ENCODE measurements at places on chromosomes 13 and 19. TPM values are rescaled to one million over a fixed set of nuclear protein-coding genes. Genes with fewer than 3 reads are reported as not detected.

UHRF1 gene
- 21.1 TPM for total RNA-seq

LCP1 gene
- total RNA-seq, result 0.26 TPM

LIM2 gene
- total RNA-seq, result not detected

ZNF443 gene
- total RNA-seq, result 2.5 TPM

TGDS gene
- total RNA-seq, result 10.1 TPM

TICAM1 gene
- total RNA-seq, result 2.8 TPM

VSTM2B gene
- not detected for total RNA-seq

ATP12A gene
- not detected for total RNA-seq

FCGBP gene
- total RNA-seq, result 0.13 TPM

FFAR1 gene
- total RNA-seq, result not detected

SYCN gene
- not detected for total RNA-seq

RETN gene
- not detected for total RNA-seq

LIG4 gene
- 11.0 TPM for total RNA-seq

ZNF878 gene
- total RNA-seq, result 0.26 TPM

QPCTL gene
- total RNA-seq, result 7.2 TPM

ZNF835 gene
- 0.50 TPM for total RNA-seq

MBD3L3 gene
- not detected for total RNA-seq

ATXN8OS gene
- total RNA-seq, result not detected

ZFP14 gene
- total RNA-seq, result 3.4 TPM

ATP4B gene
- total RNA-seq, result not detected

MYO1F gene
- 0.19 TPM for total RNA-seq

FBXO17 gene
- 15.3 TPM for total RNA-seq

SLC7A10 gene
- total RNA-seq, result not detected

PAN3 gene
- total RNA-seq, result 11.0 TPM
